ENCODE measurements at places on chromosomes 12 and 14.
A peak's percentile ranks its signal among the peaks of the same experiment; 100 is the strongest.

DNA sequence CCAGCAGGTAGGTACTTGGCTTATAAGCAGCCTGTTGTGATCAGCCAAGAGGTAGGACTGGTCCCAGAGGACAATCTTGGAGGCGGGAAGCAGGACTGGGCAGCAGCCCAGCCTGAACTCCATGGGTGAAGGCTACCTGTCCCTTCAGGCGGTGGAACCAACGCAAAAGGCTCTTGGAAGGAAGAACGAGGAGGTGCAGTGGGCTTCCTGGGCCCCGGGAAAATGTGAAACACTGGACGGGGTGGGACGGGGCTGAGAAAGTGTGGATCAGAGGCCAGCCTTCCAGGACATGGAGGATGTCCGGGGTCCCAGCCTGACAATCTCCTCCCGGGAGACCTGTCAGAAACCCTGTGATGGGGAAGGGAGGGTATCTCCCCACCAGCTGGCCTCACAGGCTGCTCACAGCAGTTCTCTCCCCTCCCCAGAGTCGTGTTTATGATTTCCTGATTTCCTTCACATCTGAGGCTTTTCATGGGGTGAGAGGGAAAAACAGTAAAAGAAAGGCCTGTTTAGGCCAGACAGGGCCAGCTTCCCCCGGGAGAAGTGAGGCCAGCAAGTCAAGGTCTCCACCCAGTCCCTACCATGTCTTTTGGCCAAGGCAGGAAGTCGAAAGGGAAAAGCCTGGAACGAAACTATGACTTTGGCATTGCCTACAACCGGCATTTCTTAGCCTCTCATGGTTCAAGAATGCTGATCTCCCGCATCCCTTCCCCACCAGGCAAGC lies 11.3 kb downstream of the CMKLR1 start:
- DNase-seq = no peak

GRCh38 chr14:48243900-48244299 lies 568.5 kb upstream of the MDGA2 start:
- no peak for DNase-seq

GRCh38 chr14:79706382-79706781 lies 504.9 kb downstream of the DIO2 start:
- DNase-seq = no peak

DNA sequence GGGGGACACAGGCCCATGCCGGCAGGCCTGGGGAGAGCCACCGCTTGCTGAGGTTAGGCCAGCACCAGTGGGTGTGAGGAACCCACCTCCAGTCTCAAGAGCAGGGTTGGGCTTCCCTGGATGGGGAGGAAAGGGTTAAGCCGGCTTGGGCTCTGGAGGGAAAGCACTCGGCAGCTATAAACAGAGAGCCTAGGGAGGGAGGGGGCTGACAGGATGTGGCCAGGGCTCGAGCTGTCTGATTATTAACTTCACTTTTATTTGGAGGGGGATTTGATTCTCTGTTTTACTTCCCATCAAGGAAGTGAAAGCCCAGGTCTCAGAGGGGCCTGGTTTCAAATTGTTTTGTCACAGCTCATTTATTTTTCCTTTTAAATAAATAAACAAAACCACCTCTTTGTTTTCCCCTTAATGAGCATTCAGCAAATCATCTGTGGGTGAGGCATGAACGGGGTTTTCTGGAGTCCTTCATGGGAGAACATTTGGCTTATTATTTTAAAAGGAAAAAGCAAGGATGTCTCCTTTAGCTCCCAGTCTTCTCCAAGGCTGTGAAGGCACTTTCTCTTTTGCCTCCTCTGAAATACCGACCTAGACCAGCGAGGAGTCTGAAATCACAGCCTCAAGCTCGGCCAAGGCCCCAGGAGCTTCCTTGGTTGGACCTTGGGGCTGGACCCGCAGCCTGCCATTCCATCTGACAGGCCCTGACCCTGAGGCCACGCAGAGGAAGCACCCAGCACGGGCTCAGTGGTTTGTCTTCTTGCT lies 21.9 kb upstream of the ZFP36L1 start:
- peak; percentile 68 for DNase-seq

DNA sequence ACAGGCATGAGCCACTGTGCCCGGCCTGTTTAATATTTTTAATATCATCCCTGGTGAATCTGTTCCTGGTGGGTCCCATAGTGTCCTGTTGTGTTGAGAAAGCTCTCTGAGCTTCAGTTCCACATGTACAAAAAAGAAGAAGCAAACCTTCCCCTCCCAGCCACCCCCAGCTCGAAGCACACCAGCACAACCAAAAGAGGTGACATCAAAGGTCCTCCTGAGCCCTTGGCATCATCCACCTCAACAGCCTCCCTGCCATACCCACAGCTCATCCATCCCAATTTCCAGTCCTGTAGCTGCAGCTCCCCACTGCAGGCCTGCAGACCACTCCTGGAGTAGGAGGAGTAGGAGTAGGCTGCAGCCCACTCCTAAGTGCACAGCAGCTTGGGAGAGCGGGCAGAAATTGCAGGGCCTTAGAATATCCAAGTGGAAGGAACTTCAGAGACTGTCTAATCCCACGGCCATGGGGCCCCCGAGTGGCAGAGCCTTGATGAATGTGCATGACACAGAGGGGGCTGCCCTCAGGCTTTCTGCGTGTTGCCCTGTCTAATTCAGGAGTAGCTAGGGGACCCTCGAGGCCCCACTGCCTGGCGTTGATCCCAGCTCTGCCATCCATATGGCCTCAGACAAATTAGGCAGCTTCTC lies 36.7 kb upstream of the CD9 start:
- DNase-seq = no peak

- DNase-seq = no peak
These were observed 34.5 kb downstream of the USP44 start for GRCh38 chr12:95516757-95517156.

GRCh38 chr12:67740711-67741110 lies 92.2 kb downstream of the DYRK2 start:
- DNase-seq = no peak

- no peak for DNase-seq
These were observed 67.4 kb downstream of the DAD1 start for GRCh38 chr14:22521449-22522239.

DNA sequence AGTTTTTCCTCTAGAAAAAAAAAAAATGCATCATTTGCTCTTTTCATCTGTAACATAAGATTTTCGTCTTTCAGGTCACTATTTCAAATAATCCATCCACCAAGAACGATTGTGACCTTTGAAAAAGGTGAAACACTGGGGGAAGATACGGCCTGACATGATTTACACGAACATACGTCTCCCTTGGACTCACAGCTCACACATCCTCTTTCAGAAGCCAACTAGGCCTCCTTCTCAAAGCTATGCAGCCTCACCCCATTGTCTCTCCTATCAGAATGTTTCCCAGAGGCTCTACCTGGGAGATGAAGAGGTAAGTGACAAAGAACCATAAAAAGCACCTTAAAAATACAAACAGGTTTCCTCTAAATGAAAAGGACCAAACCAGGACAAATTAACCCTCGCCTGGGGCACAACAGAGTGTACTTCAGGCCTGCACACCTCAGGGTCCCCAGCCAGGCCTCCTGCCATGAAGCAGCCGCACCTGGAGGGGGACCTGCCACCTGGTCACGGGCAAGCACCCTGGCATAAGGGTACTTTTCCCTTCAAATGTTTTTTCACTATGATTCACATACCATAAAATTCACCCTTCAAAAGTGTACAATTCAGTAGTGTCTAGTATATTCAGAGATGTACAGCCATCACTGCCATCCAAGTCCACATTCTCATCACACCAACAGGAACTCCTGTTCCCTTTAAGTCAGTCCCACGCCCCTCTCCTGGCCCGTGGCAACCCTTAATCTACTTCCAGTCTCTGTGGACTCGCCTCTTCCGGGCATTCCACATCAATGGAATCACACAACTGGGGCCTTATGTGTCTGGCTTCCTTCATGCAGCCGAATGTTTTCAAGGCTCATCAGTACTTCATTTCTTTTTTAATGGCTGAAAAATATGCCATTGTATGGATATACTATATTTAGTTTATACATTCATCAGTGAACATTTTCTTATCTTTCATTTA lies 5.4 kb downstream of the SLC15A4 start:
- DNase-seq = no peak

- DNase-seq = no peak
These were observed 31.3 kb downstream of the CORO1C start for GRCh38 chr12:108699955-108700563.

DNA sequence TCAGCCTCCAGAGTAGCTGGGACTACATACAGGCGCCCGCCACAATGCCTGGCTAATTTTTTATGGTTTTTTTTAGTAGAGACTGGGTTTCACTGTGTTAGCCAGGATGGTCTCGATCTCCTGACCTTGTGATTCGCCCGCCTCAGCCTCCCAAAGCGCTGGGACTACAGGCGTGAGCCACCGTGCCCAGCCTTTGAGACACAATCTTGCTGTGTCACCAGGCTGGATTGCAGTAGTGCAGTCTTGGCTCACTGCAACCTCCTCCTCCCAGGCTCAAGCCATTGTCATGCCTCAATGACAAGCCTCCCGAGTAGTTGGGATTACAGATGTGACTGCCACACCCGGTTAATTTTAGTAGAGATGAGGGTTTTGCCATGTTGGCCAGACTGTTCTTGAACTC lies 21.3 kb upstream of the STRN3 start:
- no peak for DNase-seq

- no peak for DNase-seq
These were observed 36.4 kb downstream of the TMTC2 start for GRCh38 chr12:82723093-82723492.

Data from activated CD8-positive, alpha-beta memory T cell treated with anti-CD3 and anti-CD28 coated beads, Interleukin-2, amount 50 U/mL, for 48 hours (primary cell).